ENCODE measurements at places on chromosomes 5 and 9. TPM values are rescaled to one million over a fixed set of nuclear protein-coding genes. Genes with fewer than 3 reads are reported as not detected.

Gene ANKDD1B
- total RNA-seq: 0.39 TPM

Gene NKD2
- total RNA-seq: 4.3 TPM

Gene ANKRD34B
- not detected for total RNA-seq

Gene WDR38
- total RNA-seq: not detected

Gene CCNO
- not detected for total RNA-seq
